ENCODE measurements at places on chromosomes 3 and 15. TPM values are rescaled to one million over a fixed set of nuclear protein-coding genes. Genes with fewer than 3 reads are reported as not detected.

SEMA6D gene
- not detected for total RNA-seq

ECE2 gene
- total RNA-seq: not detected

THAP10 gene
- total RNA-seq: 0.30 TPM

NTRK3 gene
- total RNA-seq: not detected

ISLR gene
- total RNA-seq: not detected

FBXW12 gene
- not detected for total RNA-seq

TTC21A gene
- total RNA-seq: 11.2 TPM

PAK6 gene
- 0.20 TPM for total RNA-seq

CYP8B1 gene
- total RNA-seq: not detected

SACM1L gene
- 103 TPM for total RNA-seq

GOLGA8H gene
- not detected for total RNA-seq

GRM2 gene
- total RNA-seq: 1.7 TPM

BTLA gene
- total RNA-seq: 45.7 TPM

CDC25A gene
- total RNA-seq: 20.1 TPM

- no peak for DNase-seq
Observed at GRCh38 chr3:59788801-59789200, 739.0 kb upstream of the CFAP20DC start.

DNA sequence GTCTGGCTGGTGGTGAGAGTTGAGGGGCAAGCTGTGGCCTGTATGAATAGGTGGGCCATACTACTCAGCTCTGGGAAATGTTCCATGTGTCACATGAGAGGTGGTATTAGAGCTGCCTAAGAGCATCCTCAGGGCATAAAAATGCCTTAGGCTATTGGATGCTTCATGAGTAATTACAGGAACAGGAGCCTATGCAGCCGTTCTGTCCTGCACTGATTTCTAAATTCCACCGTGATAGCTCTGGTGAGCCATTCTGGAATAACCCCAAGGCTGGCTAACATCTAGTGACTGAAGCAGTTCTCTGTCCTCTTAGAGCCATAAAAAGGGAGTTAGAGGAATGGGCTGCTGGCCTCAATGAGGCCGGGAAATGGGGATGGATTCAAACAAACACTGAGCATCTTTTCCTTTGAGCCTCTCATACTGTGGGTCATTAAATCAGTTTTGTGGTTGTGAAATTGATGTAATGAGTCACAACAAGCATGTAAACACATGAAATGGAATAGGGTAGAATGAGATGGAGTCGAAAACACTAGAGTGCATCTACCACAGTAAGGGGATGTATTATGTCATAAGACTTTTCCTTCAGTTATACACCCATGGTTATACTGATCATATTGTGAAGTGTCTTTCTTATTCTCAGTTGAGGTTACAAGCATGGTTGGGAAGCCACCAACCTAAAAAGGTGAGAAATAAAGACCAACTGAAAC lies 41.0 kb downstream of the DGKG start:
- no peak for DNase-seq

GRCh38 chr3:26715431-26715830 lies 92.9 kb downstream of the LRRC3B start:
- DNase-seq: no peak

- DNase-seq: no peak
Observed at GRCh38 chr3:186483611-186484340, 60.4 kb downstream of the CRYGS start.

DNA sequence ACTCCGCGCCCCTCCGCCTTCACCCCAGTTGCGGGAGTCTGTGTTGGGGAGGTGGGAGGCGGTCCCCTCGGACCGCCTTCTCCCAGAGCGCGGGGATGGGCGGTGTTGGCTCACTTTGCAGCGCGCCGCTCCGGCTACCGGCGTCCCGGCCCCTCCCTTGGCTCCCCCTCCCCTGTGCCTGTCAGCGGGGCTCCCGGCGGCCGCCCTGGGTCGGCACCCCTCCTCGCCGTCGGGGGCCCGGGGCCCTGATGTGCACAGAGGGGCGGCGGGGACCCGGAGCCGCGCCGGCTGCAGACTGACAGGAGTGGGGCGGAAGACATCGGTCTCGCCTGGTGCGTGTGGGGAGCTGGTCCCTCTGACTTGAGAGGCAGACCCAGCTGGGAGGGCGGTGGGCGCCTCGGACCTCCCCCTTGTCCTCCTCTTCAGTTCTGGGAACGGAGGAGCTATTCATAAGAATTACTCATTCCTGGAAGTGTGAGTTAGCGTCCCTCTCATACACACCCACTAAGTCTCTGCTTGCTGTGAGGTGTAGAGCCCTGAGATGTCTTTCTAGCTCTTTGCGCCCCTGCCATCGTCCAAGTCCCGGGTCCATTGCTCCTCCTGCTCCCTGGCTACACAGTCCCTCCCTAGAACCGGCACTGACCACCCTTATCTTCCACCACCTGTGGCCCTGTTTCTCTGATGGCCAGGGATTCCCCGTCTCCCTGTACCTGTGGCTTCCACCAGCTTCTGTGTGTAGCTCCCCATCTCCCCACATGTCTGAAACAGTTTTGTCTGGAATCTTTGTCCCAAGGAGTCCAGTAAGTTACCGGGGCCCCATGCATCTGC lies 42.3 kb upstream of the ROPN1 start:
- no peak for DNase-seq

GRCh38 chr3:22265403-22265802 lies 514.4 kb upstream of the ZNF385D start:
- DNase-seq: no peak

- DNase-seq: no peak
Observed at GRCh38 chr3:81823882-81824395, 62.5 kb upstream of the GBE1 start.

- DNase-seq: no peak
Observed at GRCh38 chr15:85578941-85579701, 198.7 kb downstream of the AKAP13 start.

- DNase-seq: no peak
Observed at GRCh38 chr15:66149871-66150270, 103.7 kb downstream of the MEGF11 start.

DNA sequence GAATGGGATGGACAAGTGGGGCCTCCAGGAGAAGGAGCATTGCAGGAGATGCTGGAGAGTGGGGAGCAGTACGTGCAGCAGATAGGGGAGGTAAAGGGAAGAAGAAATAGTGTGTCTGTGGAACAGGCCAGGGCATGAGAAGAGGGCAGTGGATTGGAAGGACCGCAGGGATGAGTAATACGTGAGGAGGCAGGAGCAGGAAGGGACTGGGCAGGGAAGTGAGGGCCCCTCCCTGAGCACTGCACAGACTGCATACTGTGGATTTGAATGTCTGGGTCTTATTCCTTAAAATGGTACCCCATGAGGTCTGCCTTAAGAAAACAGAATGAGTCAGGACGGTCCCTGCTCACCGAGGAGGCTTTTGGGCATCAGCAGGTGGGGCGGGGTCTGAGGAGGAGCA lies 210.0 kb upstream of the NDN start:
- DNase-seq: no peak

DNA sequence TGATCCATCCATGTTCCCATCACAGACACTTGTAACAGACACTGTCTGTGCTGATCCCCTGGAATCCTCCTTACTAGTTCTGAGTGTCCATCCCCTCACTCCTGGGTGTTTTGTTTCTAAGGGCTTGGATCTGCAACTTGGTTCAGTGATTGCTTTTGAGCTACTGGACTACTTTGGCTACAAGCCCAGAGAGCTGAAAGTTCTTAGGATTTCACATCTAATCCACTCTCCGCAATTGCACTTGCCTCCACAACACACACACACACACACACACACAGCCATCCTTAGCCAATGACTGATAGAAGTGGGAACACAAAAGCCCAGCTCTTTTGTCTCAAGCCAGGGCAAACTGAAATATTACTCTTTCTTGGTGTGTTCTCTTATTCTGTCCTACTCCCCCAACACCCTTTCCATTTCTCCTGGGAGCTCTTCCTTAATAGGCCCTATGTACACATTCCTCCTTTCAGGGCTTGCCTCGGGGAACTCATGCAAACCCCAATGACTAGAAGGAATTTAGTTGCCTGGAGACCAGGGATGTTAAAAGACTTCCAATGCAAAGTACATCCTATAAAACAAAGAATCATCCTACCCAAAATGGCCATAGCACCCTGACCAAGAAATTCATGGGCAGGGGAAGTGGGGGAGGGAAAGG lies 206.1 kb upstream of the UBE2E2 start:
- no peak for DNase-seq

- DNase-seq: no peak
Observed at GRCh38 chr3:140093742-140094141, 158.8 kb downstream of the CLSTN2 start.

DNA sequence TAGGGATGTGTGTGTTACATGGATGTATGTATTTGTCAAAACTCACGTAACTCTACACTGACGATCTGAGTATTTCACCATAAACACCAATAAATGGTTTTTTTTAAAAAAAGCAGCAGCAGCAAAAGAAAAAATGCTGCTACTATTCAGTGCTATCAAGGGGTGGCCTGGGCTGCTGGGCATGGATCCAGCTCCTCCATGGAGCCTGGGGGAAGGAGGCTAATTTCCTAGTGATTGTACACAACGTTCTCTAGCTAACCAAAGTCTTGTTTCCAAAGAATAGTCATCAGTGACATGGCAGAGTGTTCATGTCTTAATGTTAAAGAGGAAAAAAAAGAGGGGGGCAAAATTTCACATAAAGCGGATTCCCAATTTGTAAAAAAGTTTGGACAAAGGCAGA lies 29.0 kb downstream of the POMGNT2 start:
- DNase-seq: no peak

GRCh38 chr3:72899349-72899765 lies 11.5 kb downstream of the GXYLT2 start:
- no peak for DNase-seq

DNA sequence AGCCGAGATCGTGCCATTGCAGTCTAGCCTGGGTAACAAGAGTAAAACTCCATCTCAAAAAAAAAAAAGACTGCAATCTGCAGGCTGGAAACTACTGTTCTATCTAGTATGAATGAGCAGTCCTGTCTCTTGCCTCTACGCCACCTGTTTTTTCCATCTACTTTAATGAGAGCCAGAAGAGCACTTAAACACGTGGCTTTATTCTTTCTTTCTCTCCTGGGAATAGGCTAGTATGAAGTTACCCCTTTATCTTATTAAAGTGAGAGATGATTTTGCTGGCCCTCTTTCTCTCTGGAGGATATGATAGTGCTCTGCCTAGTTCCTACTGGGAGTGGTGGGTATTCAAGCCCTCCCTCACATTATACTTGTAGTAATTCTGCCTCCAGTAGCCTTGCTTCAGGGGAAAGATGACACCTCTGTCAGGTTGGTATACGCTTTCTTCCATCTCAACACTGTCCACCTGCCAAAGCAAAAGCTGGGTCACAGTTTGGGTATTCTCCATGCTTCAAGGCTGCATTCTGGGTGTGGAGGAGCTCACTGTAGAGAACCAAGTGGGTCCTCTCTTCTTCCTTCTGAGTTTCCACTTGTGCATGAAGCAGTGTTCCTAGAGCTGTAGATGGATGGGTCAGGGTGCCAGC lies 17.8 kb downstream of the MAPKBP1 start:
- DNase-seq: no peak

DNA sequence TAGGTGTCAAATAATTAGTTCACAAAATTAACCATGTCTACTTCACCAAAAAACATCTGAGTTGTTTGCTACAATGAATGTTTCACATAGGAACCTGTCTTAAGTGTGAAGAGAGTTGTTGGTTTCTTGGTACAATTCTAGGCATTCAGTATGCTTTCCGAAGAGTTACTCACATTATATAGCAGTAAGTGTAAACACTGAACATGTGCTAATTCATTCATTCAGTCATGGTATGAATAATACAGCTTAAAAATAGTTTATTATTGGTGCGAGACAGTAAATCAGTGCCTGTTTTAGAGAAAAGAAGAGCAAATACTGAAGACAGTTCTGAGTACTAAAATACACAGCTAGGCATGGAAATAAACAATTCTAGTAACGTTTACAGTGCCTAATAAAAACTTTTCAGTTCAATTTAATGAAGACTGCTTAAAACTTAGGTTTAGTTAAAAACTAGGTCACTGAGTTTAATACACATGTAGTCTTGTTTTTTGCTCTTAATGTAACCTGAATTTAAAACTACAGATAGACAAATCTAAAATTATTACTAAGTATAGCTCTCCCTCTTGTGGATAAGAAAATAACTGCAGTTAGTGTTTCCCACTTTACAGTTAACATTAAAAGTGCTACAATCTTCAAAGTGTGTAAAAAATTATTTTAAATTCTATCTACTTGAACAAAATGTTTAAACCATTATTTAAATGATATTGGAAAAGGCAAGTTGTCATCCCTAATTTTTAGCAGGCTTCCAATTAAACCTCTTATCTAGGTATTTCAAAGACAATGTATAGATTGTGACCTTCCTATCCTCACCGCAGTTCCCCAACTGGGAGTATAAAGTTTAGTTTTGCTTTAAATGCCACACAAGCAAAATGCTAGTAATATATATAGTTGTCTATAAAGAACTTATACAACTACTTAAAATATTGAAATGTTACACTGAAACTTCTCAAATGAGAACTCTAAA lies 20.1 kb upstream of the ZCWPW2 start:
- DNase-seq: no peak

- DNase-seq: no peak
Observed at GRCh38 chr15:73212424-73212823, 156.3 kb downstream of the HCN4 start.

- peak; percentile 70 for DNase-seq
Observed at GRCh38 chr15:84570164-84570735, 30.6 kb upstream of the ZSCAN2 start.

DNA sequence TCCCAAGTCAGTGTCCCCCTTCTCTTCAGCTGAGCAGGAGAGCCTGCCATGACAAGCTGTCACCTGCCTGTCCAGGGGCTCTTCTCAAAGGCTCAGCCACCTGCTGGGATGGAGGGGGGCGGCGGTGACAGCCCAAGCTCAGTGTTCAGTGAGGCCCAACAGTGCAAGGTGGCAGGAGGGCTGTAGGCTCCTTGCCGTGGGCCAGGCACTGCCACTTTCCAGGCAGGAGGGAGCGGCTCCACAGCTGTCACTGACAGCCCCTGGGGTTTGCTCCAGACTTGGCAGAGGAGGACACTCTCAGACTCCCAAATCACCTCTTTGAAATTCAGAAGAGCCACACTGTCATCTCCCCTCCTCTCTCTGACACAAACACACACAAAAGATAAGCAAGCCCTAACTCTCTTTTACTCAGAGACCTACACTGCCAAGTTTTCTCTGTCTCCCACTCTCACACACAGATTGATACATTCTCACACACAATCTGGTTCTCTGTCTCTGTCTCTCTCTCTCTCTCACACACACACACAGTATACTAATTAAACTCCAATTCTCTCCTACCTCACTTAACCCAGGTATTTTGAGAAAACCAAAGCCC lies 443.3 kb downstream of the EPHB1 start:
- DNase-seq: no peak

GRCh38 chr3:77081240-77081661 lies 41.4 kb downstream of the ROBO2 start:
- no peak for DNase-seq

DNA sequence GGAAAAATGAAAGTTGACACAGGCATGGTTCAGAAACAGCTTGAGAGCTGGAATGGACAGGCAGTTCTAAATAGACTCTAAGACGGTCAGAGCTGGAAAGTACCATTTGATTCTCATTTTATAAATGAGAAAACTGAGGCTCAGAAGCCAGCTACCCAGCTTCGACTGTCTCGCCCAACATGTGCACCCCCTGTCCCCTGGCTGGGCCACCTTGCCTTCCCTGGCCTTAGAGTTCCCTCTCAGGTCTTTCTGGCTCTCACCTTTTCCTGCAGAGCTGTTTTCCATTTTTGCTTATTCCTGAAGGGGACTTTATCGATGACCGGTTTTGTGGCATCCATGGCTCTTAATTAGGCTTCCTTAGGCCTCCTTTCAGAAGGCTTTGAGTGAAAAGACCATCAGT lies 17.3 kb upstream of the DOCK3 start:
- no peak for DNase-seq

GRCh38 chr15:52783191-52783829 lies 6.8 kb downstream of the ONECUT1 start:
- DNase-seq: no peak
